ENCODE measurements at places on chromosomes 2 and 18. TPM values are rescaled to one million over a fixed set of nuclear protein-coding genes. Genes with fewer than 3 reads are reported as not detected.

The NEURL3 gene
- total RNA-seq = not detected

The HOXD11 gene
- 26.4 TPM for total RNA-seq

The POTEE gene
- total RNA-seq = not detected

The SCTR gene
- not detected for total RNA-seq

The PSMA8 gene
- total RNA-seq = not detected

The C2orf92 gene
- total RNA-seq = 2.6 TPM

The NT5C1B gene
- not detected for total RNA-seq

- DNase-seq = no peak
Measured at GRCh38 chr18:32174719-32175118, 15.1 kb upstream of the MEP1B start.

DNA sequence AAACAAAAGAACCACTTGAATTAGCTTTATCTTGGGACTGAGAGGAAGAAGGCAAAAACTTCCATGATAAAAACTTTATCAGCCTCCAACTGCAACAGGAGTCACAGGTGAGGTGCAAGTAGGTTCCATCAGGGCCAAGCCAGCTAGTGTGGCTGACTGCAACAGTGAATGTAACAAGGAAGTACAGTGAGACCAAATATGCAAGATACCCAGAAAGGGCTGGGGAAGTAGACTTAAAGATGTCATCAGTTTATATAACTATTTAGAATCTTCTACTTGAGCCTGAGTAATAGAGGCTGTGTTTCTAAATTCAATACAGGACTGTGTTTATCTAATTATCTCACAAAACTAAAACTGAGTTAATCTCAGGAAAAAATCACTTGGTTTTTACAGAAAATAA is 14.8 kb downstream of the PLEKHM3 start:
- DNase-seq = no peak

DNA sequence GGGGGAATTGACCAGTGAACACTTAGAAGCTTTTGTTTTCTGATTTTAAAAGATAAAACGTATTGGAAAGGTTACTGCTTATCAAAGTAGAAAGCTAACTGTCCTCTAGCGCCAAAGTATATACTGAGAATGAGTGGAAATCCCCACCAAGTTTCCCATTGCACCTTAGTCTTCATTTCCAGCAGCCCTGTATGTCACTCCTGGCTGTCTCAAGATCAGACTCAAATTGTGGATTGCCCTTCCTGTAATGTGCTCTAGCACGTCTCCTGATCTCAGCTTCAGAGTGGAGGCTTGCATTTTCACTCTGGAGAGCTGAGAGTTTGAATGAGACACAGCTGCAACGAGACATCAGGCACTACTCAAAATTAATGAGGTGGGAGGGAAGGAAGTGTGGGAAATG is 26.6 kb downstream of the MFF start:
- no peak for DNase-seq

DNA sequence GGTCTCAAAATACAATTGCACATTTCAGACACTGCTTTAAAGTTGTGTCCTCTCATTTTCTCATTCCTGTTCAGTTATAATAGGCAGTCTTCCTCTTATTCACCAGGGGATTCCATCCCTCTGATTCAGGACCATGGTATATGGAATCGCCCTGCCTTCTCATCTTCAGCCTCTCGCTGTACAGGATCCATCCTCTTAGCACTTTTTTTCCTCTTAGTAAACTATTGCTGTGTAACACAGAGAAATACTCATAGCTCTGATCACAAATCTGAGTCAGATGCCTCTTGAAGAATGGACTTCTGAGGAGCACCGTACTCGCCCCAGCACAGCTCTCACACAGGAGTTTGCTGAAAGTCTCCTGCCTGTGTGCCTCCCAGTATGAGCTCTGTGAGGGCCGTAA is 11.3 kb downstream of the RMP24 start:
- no peak for DNase-seq

DNA sequence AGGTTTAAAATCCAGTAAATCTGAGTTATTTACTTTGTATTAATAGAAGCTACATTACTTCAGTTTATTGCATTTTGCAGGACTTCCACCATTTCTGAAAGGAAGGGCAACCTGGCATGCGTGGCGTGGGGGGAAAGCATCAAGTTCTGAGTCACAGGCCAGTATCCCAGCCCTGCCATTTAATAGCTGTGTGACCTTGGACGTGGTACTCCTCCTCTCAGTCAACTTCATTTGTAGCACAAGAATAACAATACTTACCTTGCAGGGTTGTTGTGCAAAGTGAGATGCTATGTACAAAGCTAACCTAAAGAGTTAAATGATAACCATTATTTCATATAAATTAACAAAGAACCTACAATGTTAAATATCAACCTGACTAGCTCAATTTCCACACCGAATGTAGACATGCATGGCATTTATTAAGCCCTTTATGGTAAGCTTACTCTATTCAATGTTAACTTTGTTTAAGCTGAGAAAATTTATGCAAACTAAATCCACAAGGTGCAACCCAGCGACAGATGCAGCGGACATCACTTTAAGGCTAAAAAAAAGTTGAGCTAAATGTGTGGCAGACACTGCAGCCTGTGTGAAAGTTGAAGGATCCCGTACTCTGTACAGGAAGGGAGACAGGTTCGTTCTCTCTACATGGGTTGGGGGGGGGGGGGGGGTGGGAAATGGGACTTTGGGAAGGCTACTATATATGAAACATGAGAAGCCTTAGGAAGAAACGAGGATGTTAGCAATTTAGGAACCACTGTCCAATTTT is 17.2 kb upstream of the STPG4 start:
- peak; percentile 45 for DNase-seq

GRCh38 chr2:17805166-17805565 is 11.1 kb upstream of the MSGN1 start:
- no peak for DNase-seq

- DNase-seq = no peak
Measured at GRCh38 chr2:43041173-43041591, 185.2 kb downstream of the ZFP36L2 start.

DNA sequence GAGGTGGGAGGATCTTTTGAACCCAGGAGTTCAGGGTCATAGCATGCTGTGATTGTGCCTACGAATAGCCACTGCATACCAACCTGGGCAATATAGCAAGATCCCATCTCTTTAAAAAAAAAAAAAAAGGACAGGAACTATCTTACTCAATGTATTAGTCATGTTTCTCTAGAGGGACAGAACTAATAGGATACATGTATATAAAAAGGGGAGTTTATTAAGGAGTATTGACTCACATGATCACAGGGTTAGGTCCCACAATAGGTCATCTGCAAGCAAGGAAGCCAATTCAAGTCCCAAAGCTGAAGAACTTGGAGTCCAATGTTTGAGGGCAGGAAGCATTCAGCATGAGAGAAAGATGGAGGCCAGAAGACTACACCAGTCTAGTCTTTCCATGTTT is 18.8 kb upstream of the CASP10 start:
- DNase-seq = no peak

DNA sequence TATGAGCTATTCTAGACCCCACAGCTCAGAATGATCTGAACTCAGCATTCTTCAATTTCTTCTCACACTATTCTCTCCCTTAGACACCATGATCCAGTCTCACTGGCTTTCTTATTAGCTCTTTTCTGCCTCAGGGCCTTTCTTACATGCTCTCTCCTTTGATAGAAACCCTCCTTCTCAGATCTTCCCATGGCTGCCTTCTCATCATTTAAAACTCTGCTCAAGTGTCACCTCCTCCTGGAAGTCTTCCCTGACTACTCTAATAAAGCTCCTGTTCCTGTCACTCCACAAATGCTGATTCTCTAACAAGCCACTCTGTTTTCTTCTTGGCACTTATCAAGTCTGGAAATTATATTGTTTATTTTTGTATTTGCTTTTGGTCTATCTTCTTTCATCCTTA is 131.1 kb downstream of the HNMT start:
- no peak for DNase-seq

- no peak for DNase-seq
Measured at GRCh38 chr2:197310987-197311420, 424 bp upstream of the ANKRD44 start.
